Activated CD4-positive, alpha-beta T cell treated with anti-CD3 and anti-CD28 coated beads, Interleukin-2, Interleukin-4, amounts not matched to agents 100 ng/mL and 50 ng/mL, durations not matched to agents 16 hours and 8 hours (primary cell): ENCODE measurements at places on chromosomes 6 and 20.

GRCh38 chr20:9460518-9460917 is 53.9 kb upstream of the LAMP5 start:
- DNase-seq, result no peak

DNA sequence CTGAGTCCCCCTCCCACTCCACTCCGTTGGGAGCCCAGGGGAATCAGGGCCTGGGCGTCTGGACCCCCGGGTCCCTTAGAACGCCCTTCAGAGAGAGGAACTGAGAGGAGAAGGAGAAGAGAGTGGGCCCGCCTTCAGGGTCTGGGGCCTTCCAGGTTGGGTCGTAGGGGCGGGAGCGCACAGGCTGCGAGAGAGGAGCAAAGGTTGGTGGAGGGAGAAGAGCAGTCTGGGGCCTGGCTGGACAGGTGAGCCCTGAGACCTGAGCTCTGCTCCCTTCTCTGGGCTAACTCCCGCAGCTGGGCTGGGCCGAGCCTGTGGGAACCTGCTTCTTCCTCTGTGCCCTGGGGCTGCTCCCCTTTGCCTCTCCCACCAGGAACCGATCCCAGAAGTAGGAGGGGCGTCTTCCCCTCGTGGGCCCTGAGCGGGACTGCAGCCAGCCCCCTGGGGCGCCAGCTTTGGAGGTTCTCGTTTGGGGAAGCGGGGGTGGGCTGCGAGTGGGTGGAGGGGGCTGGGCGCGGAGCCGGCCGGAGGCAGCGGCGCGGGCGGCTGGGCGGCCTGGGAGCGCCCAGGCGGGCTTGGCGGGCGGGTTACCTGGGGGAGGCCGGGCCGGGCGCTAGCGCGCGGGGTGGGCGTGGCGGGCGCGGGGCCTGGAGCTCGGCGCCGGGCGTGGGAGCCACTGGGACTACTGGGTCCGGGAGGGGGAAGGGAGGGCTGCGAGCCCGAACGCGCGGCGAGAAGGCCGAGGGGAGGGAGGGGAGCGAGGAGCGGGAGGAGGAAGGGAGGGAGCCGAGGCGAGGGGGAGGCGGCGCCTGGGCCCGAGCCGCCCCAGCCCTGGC is at the start of gene DDR1:
Gene DDR1 (plus strand): TSS at position 835 of the 836 bp plus-strand sequence. CDS start 4,211 bp downstream, outside the sequence.
- DNase-seq, result peak; percentile 6

DNA sequence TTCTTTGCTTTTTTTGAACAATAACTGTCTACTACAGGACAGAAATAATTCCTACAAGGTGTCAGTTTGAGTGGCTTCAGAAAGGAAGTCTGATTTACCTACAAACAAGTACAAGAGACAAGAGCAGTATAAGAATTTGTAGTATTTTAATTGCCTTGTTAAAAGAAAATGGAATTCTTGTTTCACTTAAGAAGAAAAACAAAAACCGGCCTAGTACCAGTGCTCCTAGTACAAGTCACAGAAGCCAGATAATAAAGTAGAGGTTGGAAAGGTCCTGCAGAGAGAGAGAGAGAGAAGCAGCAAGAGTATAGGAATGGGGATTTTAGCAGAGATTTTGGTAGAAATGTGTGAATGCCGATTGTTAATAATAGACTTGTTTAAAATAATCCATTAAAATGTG is 6.4 kb downstream of the TAB2 start:
- no peak for DNase-seq

DNA sequence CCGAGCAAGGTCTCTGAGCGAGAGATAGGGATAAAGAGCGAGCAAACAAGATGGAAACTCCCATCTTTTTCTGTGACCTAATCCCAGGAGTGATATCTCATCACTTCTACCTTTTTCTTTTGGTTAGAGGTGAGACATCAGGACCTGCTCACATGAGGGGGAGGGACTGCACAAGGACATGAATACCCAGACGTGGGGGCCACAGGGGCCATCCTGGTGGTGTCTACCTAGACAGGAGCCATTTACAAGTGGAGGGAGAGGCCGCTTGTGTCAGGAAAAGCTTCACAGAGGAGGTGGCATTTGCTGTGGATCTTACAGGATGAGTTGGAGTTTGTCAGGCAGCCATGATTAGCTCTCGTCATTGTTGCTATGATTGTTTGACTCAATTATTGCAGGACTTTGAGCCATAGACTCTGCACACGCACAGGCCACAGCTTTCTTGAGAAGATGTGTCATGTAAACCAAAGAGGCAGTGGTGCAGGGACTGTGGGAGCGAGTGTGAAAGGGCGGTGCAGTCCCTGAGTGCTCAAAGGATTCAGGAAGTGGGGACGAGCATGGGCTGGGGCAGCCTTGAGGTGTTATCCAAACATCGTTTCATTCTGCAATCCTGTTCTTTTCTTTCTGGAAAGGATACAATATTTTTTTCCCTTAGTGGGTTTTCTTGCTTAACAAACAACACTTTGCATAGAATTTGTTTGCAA is 7.7 kb downstream of the NPEPL1 start:
- DNase-seq, result peak; percentile 30

DNA sequence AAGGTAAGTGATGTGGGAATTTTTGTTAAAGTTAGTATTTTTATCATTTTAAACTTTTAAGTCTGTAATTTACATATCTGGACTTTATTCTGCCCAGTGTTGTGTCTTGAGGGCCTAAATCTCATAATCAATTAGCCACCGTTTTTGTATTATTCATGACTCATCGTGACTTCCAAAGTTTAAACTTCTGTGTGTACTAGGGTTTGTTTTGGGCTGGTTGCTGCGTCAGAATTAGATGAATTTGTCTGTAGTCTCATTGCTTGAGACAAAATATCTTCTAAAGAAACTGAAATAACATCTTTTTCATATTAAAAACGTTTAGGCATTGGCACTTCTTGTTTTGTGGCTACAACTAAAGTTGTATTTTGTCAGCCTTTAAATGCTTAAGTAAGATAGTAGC is 41.3 kb downstream of the CDYL start:
- no peak for DNase-seq

GRCh38 chr6:140203661-140204147 is 829.3 kb upstream of the CITED2 start:
- DNase-seq, result no peak

DNA sequence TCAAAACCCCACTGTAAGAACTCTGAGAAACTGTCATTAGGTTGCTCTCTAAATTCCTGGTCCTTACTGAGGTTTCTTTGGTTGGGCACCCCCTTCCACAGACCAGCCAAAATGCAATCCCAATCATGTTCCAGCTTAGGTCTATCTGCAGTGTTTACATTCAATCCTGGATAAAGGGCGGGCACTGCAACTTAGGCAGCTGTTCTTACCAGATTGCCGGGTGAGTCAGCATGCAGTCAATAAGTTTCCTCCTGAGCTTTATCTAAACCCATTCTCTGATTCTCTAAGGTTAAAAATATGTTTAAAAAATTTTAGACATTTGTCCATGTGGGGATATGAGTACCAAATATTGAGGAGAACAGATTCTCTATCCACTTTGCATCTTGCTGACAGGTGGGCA is 197.8 kb downstream of the HAO1 start:
- no peak for DNase-seq

DNA sequence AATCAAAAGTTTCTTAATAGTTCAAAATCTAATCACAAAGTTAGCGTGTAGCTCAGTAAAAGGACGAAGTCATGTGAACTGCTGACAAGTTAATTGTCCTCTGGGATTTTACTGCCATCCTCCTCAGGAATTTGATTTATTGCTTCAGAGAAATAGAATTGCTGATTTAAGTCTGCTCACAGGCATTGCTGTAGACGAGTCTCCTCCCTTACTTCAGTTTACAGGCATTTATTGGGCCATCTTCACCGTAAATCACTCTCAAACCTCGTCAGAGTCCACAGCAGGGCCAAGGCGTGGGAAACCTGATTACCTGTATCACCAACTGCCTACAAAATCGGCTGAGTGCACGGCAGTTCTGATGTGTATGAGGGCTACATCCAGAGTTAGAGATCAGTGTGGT is 119.1 kb upstream of the PDE10A start:
- DNase-seq, result no peak

DNA sequence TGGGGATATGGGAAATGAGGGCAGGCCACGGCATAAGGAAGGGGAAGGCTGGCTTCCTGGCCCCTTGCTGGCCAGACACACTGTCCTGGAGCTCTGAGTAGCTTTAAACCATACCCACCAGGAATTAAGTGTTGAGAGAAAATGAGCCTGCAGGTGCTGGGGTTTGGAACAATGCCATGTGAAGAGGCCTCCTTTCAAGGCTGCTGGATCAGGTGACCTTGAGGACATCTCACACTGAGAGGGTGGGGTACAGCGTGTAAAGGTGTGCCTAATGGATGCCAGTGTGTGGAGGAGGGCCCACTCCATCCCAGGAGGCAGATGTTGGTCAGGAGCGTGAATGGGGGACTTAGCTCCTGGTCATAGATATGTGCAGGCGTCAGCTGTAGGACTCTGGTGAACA is 74.8 kb upstream of the MLN start:
- DNase-seq, result no peak
